ENCODE measurements at places on chromosomes 6 and 20.

DNA sequence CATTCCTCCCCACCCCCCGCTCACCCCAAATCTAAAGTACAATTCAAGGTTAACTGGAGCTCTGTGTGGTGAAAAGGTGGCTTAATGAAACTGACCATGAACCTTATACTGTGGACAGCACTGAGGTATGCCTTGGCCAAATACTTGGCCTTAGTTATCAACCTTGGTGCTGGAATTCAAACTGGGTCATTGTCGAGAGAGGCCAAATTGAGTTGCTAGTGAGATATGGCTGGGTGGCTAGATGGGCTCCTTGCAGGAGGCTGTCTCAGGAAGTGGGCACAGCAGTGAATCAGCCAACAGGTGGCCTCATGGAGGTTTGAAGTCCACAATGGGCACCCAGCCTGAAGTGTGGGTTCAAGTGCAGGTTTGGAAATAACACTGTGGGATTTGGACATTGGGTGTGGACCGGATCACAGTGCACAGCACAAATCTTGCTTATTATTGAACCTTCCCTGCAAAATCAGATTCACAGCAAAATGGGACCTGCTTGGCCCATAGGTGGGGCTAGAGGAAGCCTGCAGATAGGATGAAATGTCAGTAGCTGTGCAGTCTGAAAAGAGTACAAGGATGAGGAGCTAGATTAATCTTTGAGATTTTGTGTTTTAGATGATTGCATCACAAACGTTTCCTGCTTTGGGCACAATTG is 5.6 kb upstream of the BTBD3 start:
- no peak for DNase-seq

GRCh38 chr6:135008941-135009290 is 45.7 kb downstream of the HBS1L start:
- no peak for DNase-seq

DNA sequence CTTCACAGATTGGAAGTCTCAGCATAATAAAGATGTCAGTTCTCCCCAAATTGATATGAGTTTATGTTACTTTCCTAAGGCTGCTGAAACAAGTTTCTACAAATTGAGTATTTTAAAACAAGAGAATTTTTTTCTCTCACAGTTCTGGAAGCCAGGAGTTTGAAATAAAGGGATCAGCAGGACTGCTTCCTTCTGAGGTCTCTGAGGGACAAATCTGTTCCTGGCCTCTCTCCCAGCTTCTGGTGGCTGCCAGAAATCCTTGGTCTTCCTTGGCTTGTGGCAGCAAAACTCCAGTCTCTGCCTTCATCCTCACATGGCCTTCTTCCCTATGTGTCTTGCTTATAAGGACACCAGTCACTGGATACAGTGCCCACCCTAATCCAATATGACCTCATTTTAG is 136.1 kb downstream of the TFAP2A start:
- no peak for DNase-seq

DNA sequence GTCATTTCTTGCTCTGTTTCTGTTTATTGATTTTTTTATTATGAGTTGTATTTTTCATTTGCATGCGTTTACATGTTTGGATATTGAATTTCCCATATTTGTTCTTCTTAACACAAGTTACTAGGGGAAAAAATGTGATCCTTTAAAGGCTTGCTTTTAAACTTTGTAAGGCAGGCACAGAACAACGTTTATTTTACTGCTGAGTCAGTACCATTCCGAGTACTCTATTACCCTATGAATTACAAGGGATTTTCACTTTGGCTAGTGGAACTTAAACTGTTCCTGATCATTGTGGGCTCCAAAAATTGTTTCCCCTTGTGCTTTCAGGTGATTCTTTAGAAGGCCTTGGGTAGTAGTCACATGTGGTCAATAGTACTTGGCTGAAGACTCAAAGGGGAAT is 28.5 kb downstream of the FAM162B start:
- no peak for DNase-seq

GRCh38 chr6:19463250-19463649 is 373.9 kb upstream of the ID4 start:
- DNase-seq = no peak

DNA sequence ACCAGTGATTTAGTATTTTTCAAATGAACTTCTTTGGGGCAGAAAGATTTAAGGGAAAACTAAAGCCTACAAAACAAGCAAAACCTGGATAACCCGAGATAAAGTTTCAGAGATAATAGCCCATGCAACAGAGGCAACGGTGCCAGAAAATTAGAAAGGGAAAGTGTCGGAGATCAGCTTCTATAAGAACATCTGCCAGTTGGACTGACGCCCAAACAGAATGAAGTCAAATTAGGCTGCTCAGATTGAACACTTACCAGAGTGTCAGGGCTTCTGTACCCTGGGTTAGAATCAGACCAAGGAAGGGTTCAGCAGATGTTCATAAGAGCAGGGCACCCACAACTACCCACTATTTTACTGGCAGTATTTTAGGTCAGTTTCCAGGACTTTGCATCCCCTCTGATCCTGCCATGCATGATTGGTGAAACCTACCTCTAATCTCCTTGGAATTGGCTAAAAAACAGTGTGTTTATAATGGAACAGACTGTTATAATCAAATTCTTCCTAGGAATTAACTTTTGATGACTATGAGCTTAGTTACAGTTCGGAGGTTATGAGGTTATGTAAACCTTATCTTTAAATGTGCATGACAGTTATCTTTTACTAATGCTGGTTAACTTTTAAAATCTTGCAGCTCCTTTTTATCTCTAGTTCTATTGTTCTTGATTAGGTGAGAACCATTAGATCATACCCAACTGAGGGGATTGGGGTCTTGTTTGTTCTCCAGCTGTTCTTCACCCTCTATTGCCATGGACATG is 13.1 kb downstream of the BMP2 start:
- no peak for DNase-seq

DNA sequence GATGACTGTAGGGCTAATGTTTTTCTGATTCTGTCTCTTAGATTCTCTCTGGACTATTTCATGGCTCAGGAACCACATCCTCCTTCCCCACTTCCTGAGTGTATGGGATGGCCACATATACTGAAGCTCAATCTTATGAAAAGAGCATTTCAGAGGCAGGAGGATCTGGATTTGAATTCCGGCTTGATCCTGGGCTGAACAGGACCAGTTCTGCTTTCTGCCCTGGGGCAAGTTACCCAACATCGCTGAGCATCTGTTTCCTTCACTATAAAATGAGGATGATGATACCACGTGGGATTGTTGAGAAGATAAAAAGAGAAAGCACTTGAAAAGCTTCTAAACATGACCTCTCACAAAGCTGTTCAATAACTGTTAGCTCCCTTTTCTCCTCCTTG is 168.4 kb upstream of the TNFAIP3 start:
- DNase-seq = no peak

GRCh38 chr6:22413681-22414311 is 117.0 kb upstream of the PRL start:
- no peak for DNase-seq

DNA sequence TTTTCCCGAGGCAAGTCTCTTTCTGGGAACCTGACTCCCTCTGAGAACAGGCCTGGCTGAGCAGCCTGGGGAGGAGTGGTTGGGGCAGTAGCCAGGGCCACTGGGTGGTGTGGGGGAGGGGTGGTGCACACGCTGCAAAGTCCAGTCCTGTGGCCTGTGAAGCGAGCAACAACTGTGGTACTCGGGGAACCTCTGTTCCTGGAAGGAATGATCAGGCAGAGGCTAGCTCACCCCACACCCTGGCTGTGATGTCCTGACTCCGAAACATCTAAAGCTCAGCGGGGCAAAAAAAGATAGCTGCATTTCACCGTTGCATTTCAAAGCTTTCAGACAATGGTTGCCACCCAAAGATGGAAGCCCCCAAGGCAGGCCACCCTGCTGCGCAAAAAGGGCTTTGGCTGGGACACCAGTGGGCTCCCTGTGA is 25.5 kb downstream of the PCK1 start:
- DNase-seq = no peak

GRCh38 chr6:50929323-50929722 is 110.7 kb downstream of the TFAP2B start:
- DNase-seq = no peak

DNA sequence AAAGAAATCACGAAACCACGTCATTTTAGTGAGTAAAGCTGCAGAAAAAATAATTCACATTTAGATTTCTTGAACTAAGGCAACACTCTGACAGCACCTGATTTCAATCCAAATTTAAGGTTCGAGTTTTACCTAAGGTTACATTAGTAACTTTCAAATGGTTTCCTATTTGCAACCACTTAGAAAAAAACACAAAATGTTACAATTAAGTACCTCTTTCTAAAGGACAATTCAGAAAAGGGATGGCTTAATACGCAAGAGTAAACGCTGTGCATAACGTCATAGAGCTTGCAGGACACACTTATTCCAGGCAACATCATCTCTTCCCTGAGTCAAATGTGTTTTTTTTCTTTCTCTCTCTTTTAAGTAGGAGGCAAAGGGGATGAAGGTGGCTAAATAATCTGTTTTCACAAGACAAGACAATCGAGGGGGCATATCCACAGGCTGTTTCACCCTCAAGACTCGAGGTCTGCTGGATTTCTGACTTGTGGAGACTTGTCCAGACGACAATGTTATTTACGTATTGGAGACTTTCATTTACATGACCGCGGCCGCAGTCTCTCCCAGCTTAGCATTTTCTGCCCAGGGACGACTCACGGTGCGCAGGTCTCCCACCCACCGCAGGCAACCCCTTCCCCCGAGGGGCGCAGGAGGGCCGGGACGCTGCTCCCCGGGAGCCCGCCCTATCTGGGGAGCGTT is 86.0 kb downstream of the SESN1 start:
- no peak for DNase-seq

DNA sequence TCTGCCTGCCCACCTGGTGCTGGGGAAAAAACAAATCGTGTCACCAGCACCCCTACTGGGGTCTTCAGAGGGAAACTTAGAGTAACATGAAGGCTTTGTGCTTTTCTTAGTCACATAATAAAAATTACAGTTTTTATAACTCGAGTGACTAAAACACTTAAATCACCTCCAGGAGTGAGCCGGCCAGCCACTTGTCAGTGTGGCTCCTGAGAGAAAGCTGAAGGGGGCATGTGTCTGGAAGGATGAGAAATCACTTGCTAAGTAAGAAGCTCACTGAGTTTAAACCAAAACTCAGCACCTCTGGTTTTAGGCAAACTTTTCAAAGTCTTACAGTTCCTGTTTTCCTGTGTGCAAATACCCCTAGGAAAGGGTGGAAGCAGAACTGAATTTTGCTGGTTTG is 372.2 kb downstream of the CDH26 start:
- no peak for DNase-seq

DNA sequence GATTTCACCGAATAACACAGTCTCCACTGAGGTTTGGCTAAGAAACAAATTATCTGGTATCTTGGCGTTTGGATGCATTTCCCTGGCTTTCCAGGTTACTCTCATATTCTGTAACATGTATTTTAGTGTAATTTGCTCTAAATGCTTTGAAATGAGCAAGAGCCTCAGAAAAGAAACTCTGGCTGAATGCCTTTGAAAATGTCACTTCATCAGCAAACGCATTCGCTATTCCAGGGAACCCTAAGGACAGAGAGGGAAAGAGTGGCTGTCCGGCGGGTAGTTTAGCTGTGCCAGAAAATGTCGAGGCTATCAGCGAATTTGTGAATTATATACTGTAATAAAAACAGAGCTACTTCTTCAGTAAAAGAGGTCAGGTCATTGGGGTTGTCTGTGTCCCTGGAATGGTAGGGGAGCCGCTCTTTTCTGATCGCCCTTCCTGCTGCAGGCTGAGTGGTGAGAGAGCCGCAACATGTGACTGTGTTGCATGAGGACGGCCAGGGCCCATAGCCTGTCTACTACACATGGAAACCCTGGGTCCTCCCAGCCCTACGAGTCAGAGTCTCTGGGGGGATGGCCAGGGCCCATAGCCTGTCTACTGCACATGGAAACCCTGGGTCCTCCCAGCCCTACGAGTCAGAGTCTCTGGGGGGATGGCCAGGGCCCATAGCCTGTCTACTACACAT is 57.3 kb downstream of the SMOC2 start:
- no peak for DNase-seq

GRCh38 chr6:110400208-110400607 is 15.2 kb downstream of the DDO start:
- DNase-seq = no peak

All from kidney epithelial cell (primary cell).